ENCODE measurements at places on chromosomes 2 and 18.

DNA sequence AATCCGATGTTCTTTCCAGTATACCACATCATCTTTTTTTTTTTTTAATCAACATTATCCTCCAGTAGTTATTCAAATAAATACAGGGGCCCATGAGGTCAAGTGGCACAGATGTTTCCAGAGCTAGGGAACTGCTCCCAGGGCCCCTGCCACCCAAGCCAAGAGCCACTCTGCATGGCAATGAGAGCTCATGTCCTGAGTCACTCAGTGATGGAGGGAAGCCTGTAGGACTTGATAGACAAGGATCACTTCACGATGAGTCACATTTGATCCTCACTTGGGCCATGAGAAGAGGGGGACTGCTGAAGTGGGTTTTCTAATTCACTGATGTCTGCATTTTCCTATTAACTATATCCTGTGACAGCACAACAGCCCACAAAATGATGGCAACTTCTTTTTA is 127.0 kb upstream of the PKDCC start:
- no peak for DNase-seq

DNA sequence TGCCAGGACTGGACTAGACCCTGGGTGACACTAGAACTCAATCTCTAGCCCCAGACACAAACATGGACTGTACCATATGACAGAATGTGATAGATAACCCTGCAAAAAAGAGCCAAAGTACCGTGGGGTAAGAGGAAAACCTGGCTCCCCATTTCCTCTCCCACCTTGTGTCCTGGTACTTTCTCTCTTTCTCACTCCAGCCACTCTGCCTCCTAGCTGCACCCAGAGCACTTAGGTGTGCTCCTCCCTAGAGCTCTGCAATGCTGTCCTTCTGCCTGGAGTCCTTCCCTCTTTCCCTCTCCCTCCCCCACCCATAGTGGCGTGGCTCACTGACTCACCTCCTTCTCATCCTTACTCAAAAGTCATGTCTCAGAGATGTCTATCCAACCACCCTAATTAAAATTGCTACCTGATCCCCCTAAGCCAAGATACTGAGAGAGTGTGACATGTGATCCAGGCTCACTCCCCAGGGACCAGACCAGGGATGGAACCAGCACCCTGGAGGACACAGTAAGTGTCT is 171.3 kb downstream of the LOXHD1 start:
- no peak for DNase-seq

- DNase-seq, result no peak
Observed at GRCh38 chr2:189997016-189997415, 65.5 kb downstream of the MSTN start.

GRCh38 chr18:63850020-63850419 is 37.5 kb upstream of the SERPINB2 start:
- DNase-seq, result peak; percentile 5

DNA sequence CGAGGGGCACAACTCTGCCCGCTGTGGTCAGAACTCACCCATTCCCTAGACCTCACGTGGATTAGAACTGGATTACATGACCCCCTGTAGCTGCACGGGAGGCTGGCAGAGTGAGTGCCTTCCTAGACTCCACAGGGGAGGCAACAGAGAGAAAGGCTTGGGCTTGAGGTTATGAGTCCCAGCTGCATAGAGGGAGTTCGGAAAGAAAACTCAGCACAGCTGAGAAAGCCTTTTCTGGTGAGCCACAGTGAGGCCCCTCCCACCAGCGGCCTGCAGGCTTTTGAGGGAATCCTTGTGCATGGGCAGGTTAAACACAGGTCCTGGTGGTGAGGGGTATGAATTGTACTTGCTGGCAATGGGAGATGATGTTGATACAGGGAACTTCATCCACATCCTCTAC is 217.3 kb downstream of the FHOD3 start:
- DNase-seq, result no peak

DNA sequence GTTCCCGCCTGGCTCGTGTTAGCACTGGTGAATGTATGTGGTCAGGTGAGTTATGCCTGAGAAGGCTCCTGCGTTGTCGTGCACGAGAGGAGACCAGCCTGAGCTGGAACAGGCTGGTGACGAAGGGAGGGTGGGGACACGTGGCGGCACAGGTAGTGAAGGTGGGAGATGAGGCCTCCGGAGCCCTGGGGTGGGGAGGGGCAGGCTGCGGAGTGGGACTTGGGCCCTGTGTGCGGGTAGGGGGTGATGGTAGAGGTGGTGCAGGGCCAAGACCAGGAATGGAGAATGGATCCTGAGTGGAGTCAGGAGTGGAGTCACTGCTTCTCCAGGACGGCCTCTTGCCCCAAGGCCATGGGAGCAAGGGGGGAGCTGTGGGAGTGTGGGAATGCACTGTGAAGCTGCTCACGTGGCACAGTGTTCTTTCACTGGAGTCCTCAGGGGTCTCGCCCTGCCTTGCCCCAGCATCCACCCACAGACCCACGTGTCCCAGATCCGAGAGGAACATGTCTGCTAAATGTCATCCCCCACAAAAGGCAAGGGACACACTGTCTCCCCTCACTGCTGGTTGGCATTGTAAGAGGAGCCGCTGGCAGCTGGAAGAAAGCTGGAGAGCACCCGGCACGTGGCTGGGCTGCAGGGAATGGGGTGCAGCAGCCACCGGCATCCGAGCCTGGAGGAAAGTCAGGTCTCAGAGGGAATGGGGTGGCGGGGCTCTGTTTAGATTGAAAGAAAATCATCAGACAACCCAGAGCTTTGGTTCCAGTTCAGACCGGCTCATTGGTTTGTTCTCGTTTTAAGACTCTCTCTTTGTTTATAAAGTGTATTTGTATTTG is 63.7 kb downstream of the CYP26B1 start:
- no peak for DNase-seq

DNA sequence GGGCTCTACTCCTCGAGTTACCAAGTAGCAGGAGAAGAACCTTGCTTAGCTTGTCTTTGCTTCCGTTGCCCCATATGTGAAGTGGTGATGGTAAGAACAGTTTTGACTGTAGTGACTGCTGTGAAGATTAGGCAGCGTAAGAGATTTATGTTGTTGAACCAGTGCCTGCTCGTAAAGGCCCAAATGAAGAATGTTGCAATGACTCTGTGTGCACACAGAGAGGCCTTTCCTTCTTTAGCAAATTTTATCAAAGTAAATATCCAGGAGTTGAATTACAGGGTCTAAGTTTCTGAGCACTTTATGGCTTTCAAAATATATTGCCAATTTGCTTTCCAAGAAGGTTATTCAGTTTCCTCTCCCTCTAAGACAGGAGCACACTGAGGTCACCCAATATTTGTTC is 14.5 kb downstream of the NTSR2 start:
- no peak for DNase-seq

DNA sequence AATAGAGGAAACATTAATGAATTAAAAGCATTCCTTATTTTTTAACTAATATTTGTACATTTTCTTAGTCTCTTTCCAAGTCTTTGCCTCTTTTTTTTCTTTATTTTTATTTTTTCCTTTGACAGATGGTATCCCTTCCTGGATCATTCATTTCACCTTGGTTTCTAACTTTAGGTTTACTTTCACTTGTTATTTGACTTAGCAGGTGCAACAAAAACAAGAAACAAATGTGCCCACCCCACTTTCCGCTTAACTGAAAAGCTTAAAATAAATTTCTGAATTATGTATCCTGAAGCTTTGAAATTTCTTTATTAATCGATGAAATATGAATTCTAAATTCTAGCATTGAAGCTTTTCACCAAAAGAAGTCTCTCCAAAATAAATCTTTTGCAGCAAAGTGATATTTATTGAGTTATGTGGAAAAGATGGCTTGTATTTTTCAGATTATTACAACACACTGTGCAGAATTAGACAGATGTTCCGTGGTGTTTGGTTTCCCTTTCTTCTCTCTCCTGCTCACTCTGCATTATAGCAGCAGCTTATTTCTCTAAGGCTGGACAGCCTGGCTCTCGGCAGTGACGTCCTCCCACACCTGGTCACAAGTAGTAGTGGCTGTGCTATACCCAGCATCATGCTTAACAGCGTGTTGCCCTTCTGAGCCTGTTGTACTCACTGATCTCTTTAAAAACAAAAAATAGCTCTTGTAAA is 99.1 kb upstream of the ZNF397 start:
- no peak for DNase-seq

GRCh38 chr2:102888514-102888913 is 126.7 kb downstream of the TMEM182 start:
- DNase-seq, result no peak

GRCh38 chr2:101442042-101442666 is 32.8 kb downstream of the RFX8 start:
- DNase-seq, result no peak

DNA sequence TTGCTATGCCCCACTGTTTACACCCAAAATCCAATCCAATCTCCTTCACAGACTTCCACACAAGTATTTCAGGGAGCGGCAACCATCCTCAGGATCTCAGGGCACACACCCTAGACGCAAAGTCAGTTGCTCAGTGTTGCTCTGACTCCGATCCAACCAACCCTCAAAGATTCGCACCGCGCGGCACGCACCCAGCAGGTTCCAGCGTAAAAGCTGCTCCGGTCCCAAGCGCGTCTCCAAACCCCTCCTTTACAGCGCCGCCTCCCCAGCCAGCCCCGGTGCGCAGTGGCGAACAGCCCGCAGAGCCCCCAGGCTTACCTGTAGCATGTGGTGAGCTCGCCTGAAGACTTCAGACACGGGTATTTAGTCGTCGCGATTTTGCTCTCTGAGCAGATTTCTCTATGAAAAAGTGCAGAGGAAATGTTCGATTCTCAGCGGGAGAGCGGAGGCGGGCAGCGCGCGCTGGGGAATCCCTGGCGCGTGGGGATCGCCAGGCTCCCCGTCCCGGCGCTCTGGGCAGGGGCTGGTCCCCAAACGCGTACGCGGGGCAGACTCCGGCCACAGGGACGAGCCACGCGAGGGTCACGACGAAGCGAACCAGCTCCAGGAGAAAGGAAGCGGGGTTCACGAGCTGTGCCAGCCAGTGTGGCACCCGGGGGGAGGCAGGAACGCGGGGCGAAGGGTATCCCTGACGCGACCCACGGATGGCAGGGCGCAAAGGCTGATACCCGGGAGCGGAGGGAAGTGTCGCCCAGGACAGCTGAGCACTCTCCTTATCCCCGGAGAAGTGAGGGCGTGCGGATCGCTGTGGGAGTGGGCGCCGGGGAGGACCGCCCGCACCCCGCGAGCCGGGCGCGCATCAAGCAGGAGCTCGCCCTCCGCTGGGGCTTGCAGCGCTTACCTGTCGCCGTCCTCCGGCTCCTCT is 650 bp downstream of the CCBE1 start:
- DNase-seq, result no peak

GRCh38 chr2:647003-647560 is 30.1 kb downstream of the TMEM18 start:
- DNase-seq, result no peak

- DNase-seq, result no peak
Observed at GRCh38 chr2:85078536-85078935, 54.7 kb upstream of the TCF7L1 start.

GRCh38 chr2:29448096-29448688 is 333.0 kb downstream of the CLIP4 start:
- DNase-seq, result no peak

DNA sequence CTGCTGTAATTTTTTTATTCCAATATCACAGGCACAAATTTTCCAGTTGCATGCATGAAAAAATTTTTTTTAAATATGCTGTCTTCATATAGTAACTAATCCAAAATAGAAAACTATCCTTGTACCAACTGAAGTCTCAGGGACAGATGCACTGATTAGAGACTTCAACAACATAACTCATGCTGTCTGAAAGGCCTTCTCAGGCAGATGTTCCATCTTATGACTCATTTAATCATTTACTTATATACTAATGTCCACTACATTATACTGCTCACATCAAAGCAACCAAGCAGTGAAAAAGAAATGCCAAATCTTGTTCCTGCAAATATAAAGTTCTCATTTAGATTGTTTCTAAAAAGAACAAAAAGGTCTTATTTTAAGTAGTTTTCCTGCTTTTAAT is 53.1 kb downstream of the OLA1 start:
- DNase-seq, result no peak

GRCh38 chr2:111701798-111702118 is 182.2 kb downstream of the ANAPC1 start:
- DNase-seq, result no peak

- DNase-seq, result peak; percentile 52
Observed at GRCh38 chr2:63589148-63589958, 590 bp downstream of the MDH1 start.

GRCh38 chr2:33457556-33458247 is 18.7 kb upstream of the RASGRP3 start:
- DNase-seq, result no peak

DNA sequence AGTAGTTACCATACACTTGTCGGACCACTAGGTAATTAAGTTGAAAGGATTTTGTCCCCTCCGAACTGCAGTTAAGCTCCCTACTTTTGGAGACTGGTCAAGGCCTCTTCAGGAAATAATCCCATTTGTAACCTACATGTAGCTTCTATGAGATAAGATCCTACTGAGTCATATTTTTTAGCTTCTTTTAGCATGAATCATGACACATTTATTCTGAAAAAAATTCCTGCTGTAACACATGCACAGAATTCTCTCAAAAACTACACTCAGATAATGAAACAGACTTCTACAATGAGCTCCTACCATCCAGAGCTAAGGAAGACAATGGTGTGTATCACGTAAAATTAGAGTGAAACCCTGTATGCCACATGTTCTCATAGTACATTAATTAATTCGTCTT is 100.7 kb upstream of the CCDC195 start:
- DNase-seq, result no peak

DNA sequence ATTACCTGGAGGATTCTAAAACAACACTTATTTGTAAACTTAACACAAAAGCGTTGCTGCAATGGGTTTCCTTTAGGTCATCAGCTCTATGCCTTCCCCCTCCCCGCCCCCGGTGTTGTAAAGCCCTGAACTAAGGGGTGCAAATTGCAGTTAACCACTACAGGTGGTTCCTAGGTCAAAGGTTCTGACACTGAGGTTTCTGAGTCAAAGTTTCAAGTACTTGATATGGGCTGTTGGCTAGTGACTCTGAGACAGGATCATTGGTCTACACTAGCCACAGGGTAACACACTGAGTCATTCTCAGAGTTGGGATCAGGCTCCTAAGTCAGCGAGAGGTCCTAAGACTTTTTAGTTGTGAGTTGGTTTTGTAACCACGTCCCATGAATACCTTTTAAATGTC is 15.4 kb downstream of the IL1B start:
- DNase-seq, result no peak

DNA sequence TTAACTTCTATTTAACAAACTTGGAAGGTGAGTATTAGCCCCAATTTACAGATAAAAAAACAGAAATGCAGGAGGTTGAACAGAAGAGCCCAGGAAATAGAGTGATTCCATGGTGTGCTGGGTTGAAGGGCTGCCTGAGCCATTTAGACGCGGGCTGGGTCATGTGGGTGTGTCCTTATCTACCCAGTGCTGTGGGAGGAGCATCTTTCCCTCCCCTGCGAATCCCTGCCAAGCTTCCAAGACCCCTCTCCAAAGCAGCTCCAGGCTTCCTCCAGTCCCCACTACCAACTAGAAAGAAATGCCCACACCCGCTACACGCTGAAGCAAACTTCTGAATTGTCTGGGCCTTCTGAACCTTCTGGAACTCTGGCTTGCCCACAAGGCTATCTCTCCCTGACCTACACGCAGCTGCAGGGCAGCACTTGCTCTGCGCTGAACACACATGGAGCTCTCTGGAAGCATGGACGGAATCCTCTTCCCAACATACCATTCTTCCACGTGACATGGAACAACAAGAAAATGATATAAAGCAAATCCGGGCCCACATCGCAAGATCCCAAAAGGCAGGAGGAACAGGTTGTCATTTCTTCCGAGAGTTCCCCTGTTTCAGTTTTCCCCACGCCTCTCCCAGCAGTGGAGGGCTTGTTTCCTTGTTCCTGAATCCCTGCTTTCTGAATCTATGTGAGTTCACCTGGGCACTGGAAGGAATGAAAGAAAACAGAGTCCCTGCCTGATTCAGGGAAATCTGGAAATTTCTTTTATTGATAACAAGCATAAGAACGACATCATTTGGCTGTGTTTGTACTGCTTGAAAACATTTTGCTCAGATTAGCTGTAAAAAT is 562.7 kb upstream of the ID2 start:
- DNase-seq, result no peak
